SK-N-SH (cell line): ENCODE measurements at places on chromosomes 16 and 17. TPM values are rescaled to one million over a fixed set of nuclear protein-coding genes. Genes with fewer than 3 reads are reported as not detected.

DNA sequence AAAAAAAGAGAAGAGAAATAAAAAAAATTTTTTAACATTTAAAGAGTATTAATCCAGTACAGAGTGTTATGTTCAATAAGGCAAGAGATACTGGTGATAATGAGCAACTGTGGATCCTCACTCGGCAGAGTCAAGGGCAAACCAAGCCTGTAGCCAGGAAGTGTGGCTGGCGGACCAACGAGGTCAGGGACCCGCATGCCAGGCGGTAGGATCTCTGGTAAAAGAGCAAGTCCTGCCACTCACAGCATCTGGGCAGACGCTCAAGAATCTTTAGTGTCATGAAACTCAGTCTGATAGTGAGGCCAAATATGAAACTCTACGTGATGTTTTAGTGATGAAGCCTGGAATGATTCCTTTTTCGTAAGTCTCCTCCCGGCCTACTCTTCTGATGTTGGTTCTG lies 8.3 kb upstream of the GEMIN4 start:
- DNase-seq, result no peak

GRCh38 chr17:79975498-79976134 lies 60.1 kb downstream of the TBC1D16 start:
- DNase-seq, result no peak

- no peak for DNase-seq
Measured at GRCh38 chr16:54703339-54703738, 227.3 kb upstream of the IRX5 start.

- no peak for DNase-seq
Measured at GRCh38 chr17:35074711-35075707, 11.5 kb upstream of the RFFL start.

GRCh38 chr16:80279656-80280055 lies 261.1 kb upstream of the DYNLRB2 start:
- no peak for DNase-seq

- DNase-seq, result peak; percentile 20
Measured at GRCh38 chr17:51261024-51261963, 948 bp downstream of the UTP18 start.

DNA sequence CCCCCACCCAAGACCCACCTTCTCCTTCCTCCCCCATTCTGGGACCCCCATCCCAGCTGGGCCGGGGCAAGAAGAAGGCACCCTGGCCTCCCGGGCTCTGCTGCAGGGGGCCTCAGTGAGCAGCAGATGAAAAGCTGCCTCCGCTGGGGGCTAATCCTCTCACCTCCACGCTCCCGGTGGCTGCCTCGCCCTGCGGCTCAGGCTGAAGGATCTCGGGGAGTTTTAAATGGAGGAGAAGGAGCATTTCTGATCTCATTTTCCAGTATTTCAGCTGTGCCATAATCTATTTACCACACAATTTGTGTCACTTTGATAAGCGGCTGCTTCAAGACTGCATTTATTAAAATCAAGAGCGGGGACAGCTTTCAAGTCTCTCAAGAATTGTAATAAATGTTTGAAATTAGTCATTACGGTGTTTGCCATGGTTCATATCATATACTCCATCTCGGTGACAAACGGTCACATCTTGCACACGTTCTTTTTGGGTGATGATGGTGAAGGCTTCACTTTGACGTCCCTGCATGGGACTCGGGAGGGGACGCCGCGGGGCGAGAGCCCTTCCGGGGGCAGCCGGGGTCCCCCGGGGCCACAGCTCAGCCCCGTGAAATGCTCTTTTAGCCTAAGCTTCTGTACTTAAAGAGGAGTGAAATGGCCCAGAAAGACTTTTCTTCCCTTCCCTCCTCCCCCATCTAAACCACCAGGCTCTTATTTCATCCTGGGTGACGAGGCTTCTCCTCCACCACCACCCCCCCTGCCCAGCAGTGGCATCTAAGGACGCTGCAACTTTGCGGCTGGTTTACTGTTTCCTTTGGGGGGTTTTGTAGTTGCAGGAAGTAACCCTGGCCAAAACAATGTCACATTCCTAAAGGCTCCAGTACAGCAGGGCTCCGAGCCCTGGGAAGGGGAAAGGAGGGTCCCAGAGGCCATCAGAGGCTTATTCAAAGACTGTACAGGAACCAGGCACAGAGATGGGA lies 313.1 kb upstream of the TNRC6C start:
- DNase-seq, result no peak

DNA sequence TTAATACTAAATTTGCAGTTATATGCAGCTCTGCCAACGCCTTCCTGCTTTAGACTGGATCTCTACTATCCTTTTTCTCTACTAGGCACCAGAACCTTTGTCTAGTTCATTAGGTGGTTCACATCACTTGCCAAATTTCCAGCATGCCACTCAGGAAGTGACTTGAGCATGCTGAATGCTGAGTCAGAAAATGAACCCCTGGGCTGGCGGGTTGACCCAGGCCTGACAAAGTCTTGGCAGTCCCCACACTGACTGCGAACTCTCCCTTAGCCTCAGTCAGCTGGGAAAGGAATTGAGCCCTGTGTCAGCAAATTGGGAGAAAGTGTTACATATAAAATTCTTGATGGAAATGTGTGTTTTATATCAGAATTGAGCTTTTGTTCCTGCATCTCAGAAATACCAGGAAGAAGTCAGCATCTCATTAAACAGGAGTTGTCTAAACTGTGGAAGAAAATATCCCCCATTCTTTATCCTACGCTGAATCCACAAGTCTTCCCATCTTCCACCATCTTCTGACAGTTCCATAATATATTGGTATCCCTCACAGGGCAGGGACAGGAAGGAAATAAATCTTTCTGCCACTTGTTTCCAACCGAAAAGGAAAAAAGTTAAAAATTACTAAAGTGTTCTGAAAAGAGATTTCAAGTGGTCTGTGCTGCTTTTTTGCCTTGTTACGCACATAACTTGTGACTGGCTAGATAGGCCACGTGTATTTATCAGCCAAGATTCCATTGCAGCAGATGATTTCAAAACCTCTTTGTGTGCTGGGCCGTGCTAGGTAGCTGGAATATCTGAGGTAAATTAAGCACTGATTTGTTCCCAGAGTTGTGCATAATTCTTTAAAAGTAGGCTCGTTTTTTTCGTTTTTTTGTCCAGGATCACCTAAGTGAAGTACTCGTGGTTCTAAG lies 16.7 kb upstream of the SLC12A3 start:
- DNase-seq, result no peak

DNA sequence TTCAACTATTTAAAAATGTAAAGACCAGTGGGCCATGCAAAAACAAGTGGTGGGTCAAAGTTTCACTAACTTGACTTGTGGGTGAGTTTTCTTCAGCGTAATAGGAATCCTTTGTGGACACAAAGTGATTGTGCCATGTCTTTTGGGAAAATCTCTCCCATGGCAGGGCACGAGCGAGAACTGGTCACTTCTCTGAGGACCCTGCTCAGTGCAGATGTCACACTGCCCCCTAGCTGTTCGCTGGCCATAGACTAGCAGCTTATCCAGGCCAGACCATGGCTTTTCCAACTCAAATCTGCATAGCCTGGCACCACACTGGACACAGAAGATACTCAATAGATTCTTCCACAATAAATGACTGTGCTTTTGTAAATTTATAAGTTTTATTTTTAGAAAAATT lies 306.0 kb upstream of the CCL2 start:
- DNase-seq, result peak; percentile 31

- DNase-seq, result no peak
Measured at GRCh38 chr17:79840989-79841286, 1.7 kb upstream of the CBX4 start.

GRCh38 chr17:17906418-17907215 lies 65.6 kb downstream of the TOM1L2 start:
- DNase-seq, result no peak

DNA sequence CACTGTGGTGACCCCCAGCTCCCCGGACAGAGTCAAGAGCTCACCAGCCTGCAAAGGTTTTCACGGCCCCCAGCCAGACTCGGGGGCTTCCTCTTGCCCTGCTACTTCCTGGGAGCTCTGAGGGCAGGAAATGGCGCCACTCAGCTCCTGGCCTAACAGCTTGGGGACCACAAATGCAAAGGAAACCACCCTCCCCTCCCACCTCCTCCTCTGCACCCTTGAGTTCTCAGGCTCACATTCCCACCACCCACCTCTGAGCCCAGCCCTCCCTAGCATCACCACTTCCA lies 375 bp upstream of the SPN start:
- no peak for DNase-seq

DNA sequence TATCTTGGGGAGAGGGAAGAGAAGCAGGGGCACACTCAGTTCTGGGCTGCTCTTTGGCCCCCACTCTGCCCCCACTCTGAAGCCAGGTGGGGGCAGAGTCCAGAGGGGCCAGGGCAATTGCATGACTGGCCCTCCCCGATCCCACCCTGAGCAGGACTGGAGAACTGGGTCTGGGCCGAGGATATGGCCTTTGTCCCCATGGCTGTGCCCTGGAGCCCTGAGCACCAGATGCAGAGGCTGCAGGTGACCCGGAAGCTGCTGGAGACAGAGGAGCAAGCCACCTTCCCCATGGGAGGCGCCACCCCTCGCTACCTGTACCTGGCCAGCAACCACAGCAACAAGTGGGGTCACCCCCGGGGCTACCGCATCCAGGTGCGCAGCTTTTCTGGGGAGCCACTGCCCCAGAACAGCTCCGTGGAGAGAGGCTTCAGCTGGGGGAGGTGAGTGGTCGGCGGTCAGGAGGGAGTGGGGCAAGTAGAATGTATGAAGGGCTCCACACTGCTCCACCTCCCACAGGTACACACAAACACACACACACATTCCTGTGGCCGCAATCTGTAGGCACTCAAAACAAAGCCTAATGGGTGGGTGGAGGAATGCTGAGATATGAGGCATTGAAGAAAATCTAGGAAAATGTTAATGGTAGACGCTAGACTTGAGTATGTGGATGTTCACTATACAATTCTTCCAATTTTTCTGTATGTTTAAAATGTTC lies 21.4 kb downstream of the AOC3 start:
- no peak for DNase-seq

- DNase-seq, result no peak
Measured at GRCh38 chr16:55489956-55490265, 10.9 kb downstream of the MMP2 start.

The ENGASE gene
- 30.1 and 30.4 TPM in 2 replicates for polyA plus RNA-seq

The C17orf78 gene
- polyA plus RNA-seq, result not detected in 2 replicates
